NCI-H748 treated with DMSO at 0.1 percent for 48 hours (cell line): ENCODE measurements at places on chromosomes 16 and 17.

DNA sequence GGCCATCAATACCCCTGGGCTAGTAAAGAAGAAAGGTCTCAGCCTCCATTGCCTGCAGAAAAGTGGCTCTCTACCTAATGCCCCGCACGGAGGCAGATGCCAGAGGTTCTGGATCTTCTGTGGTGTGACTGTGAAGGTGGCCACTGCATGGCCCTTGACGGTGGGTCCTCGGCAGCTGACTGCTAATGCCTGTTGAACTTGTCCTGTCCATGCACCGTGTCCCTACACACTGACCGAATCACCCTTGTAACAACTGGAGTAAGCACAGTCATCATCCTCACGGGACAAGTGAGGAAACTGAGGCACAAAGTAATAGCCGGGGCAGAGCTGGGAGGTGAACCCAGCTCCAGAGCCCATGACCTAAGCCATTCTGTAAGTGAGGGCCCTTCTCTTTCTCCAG is 48.8 kb downstream of the MYH11 start:
- no peak for DNase-seq

- DNase-seq: no peak
These were observed 237.8 kb downstream of the PRKCA start for GRCh38 chr17:66540131-66540781.

- no peak for DNase-seq
These were observed 35.2 kb upstream of the GOSR2 start for GRCh38 chr17:46887717-46888116.

GRCh38 chr17:53894591-53894990 is 71.9 kb downstream of the KIF2B start:
- no peak for DNase-seq

DNA sequence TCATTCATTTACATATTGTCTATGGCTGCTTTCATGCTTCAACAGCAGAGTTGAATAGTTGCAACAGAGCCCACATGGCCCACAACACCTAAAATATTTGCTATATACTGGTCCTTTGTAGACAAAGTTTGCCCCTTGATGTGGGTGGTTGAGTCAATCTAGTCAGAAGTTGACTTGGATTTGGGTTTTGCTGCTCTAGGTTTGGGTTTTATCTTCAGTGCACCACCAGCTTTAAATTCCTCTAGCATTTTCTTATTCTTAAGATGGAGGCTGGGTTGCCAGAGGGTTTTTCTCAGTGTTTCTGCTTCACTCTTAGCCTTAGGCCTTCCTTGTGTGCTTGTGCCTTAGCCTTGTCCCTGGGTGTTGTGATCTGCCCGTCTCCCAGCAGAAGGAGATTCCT is 51.0 kb downstream of the CCDC182 start:
- DNase-seq: no peak

- DNase-seq: no peak
These were observed 83.1 kb downstream of the NETO2 start for GRCh38 chr16:47060596-47060995.

DNA sequence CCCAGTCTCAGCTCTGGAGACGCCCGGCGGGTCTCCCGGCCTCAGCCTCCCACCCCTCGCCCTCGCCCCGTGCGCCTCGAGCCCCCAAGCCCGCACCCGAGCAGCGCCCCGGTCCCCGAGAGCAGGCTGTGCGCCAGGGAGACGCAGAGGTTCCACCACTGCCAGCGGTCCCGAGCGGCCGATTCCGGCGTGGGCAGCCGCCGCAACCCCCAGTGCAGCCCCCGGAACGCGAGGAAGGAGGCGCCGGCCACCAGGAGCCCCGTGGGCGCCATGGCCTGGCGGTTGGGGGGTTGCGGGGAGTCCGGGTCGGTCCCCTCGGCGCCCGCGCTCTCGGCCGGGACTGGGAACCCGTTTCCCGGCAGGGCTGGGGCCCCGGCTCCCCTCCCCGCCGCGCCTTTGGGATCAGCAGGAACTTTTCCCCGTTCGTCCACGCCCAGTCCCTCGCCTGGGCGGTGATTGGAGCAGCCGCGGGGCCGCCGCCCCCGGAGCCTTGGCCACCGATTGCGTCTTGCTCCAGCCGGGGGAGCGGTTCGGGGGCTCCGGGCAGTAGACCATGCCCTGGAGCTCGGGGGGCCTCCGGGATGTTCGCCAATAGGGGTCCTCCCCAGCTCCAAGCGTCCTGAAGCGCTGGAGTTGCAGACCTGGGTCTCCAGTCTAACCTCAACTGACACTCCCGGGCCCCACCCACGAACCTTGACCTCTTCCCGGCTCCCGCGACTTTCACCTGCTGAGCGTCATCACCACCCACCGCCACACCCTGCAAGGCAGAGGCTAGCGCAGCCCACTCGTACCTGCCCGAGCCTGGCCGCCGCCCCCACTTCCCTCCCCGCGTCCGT is at the start of gene TLCD2:
TSS of gene TLCD2 (minus strand) at position 407 of the 836 bp plus-strand sequence. CDS start at position 272, 135 bp downstream.
- DNase-seq: peak; percentile 28

- DNase-seq: no peak
These were observed 34.2 kb upstream of the NOS2 start for GRCh38 chr17:27834571-27834970.

DNA sequence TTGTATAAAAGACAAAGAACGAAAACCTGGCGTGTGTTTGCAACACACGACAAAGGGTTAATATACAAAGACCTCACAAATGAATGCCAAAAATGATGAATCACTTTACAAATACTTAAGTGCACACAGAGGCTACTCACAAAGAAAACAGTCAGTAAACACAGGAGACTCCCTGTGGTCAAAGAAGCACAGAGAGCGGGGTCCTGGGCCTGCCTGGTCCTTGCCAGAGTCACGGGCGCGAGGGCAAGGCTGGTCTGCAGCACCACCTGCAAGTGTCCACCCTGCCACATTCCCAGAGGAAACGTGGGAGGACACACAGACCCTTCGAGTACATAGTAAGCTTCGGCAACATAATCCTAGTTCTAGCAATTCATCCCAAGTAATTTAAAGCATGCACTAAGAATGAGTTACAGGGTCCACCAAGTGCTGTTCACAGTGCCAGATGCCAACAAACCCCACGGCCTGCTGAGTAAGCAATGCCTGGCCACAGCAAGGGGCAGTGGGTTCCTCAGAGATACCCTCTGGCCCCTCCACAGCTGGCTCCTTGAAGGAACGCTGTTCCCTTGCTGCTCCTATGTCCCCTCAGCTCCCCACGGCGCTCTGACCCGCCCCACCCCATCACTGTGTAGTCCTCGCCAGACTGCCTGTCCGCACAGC is 24.6 kb upstream of the FAAP100 start:
- DNase-seq: no peak

DNA sequence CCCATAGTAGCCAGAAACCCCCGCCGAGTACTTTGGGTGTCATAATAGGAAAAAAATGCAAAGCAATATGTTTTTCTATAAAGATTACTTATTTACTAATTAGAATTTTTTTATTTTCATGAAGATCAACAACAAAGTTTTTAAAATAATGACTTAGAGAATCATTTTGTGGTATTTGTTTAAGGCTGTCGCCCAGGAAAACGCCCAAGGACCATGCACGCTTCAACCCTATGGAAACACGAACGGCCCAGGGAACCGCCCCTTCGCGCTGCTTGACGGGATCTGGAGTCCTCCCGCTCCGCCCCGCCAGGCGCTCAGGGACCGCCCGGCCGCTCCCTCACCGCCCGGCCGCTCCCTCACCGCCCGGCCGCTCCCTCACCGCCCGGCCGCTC is 408 bp upstream of the KPNA2 start:
- peak; percentile 95 for DNase-seq

GRCh38 chr16:57574086-57574485 is 31.6 kb downstream of the ADGRG5 start:
- DNase-seq: no peak

DNA sequence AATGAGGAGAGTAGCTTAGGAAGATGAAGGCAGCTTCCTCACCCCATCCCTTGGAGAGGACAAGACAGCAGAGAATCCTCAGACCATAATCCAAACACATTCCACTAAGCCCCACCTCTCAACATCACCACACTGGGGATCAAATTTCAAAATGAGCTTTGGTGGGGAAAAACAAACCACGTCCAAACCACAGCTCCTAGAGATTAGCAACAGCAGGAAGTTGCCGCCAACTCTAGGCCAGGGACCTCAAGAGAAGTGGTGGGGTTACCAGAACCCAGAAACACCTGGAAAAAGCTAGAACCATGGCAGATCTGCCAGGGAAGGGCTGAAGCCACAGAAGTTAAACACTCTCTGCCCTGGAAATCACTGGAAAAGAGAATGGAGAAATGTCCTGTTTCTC is 571.6 kb downstream of the HS3ST4 start:
- DNase-seq: no peak

DNA sequence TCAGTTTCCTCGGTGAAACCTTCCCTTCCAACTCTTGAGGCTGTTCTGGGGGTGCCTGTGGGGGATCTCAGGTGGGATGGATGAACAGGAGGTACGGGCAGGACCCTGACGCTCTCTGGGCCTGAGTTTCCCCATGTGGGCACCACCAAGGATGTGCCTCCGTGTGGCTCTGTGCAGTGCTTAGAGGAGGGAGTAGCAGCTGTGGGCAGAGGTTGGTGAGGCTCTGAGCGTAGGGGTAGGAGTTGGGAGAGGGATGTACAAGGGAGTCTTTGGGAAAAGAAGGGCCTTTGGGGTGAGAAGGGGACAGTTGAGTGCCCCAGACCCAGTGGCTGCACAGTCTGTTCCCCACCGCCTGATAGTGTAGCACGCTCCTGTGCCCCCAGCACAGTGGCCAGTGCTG is 59.1 kb downstream of the SNX20 start:
- DNase-seq: no peak

DNA sequence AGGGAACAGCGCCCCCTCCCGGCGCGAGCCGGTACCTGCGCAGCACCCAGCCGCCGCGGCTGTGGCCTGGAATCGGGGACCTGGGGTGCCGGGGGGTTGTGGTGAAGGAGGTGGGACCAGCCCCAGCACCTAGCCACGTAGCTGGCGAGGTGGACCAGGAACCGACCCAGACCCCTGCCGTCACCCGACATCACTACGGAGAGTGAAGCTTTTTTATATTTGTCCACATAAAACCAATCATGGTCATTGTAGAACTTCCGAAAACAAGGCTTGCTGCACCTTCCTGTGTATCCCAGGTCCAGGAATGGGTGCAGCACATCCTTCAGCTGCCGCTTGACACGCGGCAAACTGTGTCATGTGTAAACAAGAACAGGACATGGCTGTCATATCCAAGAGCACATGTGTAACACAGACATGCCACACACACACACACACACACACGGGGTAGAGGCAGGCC is 1.3 kb downstream of the HBQ1 start:
- peak; percentile 15 for DNase-seq

DNA sequence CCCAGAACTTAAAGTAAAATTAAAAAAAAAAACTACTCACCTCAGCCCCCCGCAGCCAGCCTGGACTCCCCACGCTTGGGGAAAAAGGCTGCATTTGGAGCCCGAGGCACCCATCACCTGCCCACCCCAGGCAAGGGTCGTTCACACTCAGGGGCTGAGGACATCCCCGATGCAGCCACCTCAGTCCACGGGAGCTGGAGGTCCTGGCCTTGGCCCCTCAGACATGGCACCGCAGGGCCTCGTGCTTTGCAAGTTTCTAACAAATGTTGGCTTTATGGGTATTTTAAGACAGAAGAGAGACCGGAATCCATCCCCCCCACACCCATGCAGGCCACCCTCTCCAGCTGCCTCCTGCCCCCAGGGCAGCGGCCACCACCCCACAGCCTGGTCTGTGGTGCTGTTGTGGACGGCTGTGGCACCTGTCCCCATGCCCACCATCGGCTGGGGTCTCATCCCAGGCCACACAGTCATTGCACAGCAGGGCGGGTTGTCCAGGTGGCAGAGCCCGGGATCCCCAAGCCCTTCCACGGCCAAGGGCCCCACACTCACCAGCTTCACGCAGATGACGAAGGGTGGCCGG is 116.4 kb upstream of the ZNF750 start:
- DNase-seq: no peak

- DNase-seq: no peak
These were observed 153.6 kb downstream of the ABCA8 start for GRCh38 chr17:68801335-68802247.

GRCh38 chr17:77363821-77364361 is 223.1 kb downstream of the SEC14L1 start:
- no peak for DNase-seq

DNA sequence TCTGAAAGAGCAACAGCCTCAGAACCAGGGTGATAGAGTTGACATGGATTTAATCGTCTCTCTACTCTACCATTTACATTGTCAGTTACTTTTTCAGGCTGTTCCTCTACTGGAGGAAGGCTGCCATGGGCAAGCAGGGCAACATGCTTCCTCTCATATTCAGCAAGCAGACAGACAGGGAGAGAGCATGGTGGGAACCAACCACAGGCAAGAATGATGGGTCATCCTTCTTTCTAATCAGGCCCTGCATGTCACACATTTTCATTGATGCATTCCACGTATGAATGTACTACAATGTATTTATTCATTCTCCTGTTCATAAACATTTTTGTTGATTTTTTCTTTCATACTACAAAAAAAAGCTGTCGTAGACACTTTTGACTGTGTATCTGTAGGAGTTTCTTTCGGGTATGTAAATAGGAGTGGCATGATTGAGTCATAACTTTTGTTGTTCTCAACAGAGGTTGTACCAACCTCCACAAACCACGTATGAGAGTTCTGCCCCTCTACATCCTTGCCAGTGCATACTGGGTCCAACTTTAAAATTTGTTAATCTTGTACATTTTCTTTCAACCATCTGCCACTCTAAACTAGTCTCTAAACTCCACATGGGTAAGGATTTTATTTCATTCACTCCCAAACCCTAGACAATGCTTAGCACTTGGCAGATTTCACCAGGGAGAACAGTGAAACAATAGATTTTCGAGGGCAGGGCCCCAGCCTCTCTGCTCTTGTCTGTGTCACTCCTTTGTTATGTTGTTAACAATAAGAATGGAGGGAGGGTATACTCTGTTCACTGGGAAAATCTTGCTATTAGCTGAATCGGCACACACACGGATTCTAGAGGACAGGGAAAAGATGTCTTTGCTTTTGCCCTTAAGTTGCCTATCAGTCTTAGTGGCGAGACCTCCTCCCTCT is 58.7 kb downstream of the CMC2 start:
- DNase-seq: no peak

GRCh38 chr17:2393954-2394749 is 6.7 kb downstream of the MNT start:
- DNase-seq: no peak

- DNase-seq: no peak
These were observed 16.4 kb upstream of the RHBDF2 start for GRCh38 chr17:76517638-76518038.

- DNase-seq: no peak
These were observed 59.5 kb upstream of the IRX3 start for GRCh38 chr16:54346041-54346440.

- no peak for DNase-seq
These were observed 9.7 kb upstream of the RNPS1 start for GRCh38 chr16:2277466-2278271.
